C1 segment of cervical spinal cord (tissue), 14 donors: ENCODE measurements at places on chromosomes 4 and X.

- no peak for DNase-seq
Observed at GRCh38 chr4:150939530-150939929, 75.6 kb downstream of the LRBA start.

- DNase-seq = no peak
Observed at GRCh38 chr4:180407275-180407885, 1835.8 kb upstream of the TENM3 start.

- no peak for DNase-seq
Observed at GRCh38 chr4:16684935-16685334, 213.5 kb downstream of the LDB2 start.

GRCh38 chr4:7236847-7237246 lies 44.5 kb downstream of the SORCS2 start:
- no peak for DNase-seq

DNA sequence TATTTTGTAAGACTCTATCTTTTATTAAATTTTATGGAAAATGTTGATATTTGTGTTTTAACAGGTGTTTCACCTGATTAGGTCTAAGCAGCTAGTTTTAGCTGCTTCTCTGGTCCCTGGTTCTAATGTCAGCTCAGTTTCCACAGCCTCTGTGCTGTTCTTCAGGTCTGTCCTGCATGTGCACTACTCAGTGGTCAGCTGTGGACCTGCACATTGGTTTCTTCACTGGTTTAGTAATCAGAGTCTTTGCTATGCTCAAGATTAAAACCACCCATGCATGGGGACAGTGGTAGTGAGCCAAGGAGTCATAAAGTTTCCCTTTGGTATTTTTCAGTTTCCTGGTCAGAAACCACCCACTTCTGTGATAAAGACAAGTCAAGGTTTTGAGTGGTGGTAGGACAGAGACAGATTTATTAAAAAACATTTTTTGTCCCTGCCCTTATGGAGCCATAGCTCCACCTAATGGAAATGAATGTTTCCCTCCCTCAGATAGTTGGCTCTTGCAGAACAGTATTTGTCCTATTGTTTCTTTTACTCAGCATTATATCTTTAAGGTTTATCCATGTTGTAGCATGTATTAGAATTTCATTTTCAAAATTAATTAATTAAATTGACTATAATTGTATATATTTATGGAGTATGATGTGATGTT lies 36.8 kb upstream of the VBP1 start:
- DNase-seq = no peak

GRCh38 chr4:184193556-184194525 lies 23.8 kb downstream of the ENPP6 start:
- no peak for DNase-seq

- no peak for DNase-seq
Observed at GRCh38 chrX:55120761-55121358, 32.0 kb downstream of the PAGE2 start.
